Activated naive CD4-positive, alpha-beta T cell treated with anti-CD3 and anti-CD28 coated beads, Interleukin-2, amount 50 U/mL, for 16 hours (primary cell): ENCODE measurements at places on chromosomes 4 and X.

- no peak for DNase-seq
Observed at GRCh38 chrX:12903646-12904045, 2.8 kb upstream of the TLR8 start.

DNA sequence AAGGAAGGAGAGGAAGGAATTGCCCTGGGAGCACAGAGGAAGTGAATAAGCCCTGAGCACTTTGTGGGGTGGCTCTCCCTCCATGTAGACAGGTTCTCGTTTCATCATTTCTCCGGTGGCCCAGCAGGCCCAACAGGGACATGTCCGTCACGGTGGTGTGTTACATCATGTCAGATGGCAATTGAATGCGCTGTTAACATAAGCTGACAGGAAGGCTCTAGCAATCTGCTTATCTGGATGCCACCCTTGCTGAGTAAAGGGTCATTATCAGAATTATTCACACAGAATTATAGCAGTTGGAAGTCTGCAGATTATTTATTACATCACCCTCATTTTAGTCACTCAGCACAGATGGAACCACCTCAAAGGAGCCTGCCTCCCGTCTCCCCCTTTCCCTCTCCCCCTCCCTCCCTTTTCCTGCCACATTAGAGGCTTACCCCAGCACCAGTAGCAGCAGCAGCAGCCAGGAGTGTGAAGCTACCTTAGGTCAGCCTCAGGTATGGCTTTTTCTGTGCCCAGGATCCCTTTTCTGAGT is 124.3 kb upstream of the TRIM2 start:
- no peak for DNase-seq

GRCh38 chrX:96436105-96436504 is 248.5 kb upstream of the DIAPH2 start:
- no peak for DNase-seq

- DNase-seq: peak; percentile 13
Observed at GRCh38 chrX:108018656-108019381, 26.0 kb upstream of the VSIG1 start.

DNA sequence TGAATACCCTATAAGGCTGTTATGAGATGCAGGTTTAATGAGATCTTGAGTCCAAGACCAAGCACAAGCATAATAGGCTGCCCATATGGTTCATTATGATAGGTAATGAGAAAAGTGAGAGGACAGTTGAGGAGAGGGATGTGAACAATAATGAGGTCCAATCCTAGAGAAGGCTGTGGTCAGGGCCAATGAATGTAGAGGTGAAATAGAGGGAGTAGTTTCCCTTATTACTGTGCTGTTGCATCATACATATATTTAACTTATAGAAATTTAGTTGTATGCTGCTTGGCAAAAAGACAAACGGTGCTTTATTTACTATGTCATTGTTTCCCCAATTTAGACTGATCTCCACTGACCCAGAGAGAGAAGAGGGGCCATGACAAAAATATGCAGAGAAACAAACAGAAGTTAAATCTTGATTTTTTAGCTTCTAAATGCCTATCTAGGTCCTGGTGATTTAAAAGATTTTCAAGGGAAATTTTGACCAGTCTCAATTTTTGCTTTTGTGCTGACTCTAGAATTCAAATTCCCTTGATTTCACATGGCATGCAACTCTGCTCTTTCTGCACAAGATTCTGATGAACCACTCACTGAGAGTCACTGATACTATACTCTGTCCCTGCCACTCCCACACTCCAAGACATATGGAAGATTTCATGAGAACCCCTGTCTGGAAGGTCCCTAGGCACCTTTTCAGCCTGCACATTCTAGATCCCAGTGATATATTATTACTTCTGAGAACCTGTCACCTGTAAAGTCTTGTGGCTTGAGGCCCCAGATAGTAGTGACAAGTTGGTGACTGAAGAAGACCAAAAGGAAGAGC is 159.7 kb downstream of the VSIG4 start:
- DNase-seq: no peak
